ENCODE measurements at places on chromosomes 2 and 18.

DNA sequence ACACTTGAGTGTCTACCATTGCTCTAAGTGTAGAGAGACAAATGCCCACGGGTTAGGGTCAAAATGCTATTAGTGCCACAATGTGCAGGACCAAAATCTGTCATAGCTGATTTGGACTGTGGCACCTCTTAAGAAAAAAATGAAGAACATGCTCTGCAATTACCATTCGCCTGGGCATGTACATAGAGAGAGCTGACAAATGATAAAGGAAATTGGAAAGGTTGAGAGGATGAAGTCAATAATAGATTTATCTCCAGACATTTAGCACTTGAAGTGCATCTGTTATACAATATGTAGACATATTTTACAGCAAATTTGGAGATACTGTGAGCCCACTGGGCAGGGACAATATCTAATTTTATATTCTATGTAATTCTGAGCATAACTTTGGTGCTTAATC lies 804.4 kb downstream of the SATB2 start:
- no peak for DNase-seq

DNA sequence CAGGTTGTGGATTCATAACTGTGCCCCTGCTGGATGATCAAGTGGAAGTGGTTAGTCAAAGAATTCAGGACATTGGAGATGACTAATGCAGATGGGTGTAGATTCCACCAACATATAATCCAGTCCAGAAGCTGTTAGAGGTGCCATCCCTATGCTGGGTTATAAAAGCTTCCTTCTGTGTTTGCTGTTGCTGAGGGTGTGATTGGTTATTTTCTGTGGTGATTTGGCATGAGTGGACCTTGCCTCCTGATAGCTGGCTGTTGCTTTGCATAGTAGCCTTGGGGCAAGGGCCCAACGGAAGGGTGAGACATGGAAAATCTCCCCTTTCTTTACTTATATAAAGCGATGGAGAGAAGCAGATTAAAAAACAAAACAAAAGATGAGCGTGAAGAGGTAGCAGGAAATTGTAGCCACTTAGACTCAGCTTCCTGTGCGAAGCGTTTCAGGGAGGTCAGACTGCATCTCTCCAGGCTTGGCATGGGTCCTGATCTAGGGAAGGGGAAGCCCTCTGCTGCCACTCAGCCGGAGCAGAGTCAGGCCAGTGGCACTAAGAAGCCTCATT lies 190.4 kb downstream of the FMNL2 start:
- peak; percentile 48 for DNase-seq

GRCh38 chr18:5036523-5036922 lies 160.5 kb downstream of the AKAIN1 start:
- DNase-seq: no peak

- DNase-seq: peak; percentile 57
These were observed 266.4 kb downstream of the ANAPC1 start for GRCh38 chr2:111617299-111618225.

- no peak for DNase-seq
These were observed 375.6 kb upstream of the MEIS1 start for GRCh38 chr2:66059332-66059731.

GRCh38 chr18:32326450-32327308 lies 136.8 kb downstream of the MEP1B start:
- DNase-seq: no peak

GRCh38 chr2:233832869-233833311 lies 21.4 kb downstream of the HJURP start:
- peak; percentile 50 for DNase-seq

- no peak for DNase-seq
These were observed 362.6 kb upstream of the TFPI start for GRCh38 chr2:187916799-187917198.

- no peak for DNase-seq
These were observed 131.4 kb upstream of the MAP3K20 start for GRCh38 chr2:172944022-172944793.

GRCh38 chr2:132716954-132717353 lies 46.9 kb upstream of the LYPD1 start:
- DNase-seq: no peak

Data from GM03348 (cell line).